Forelimb muscle (tissue), 1 donor: ENCODE measurements at places on chromosomes 5 and 9.
A peak's percentile ranks its signal among the peaks of the same experiment; 100 is the strongest.

- no peak for DNase-seq
Measured at GRCh38 chr5:10645146-10645545, 81.3 kb downstream of the ANKRD33B start.

DNA sequence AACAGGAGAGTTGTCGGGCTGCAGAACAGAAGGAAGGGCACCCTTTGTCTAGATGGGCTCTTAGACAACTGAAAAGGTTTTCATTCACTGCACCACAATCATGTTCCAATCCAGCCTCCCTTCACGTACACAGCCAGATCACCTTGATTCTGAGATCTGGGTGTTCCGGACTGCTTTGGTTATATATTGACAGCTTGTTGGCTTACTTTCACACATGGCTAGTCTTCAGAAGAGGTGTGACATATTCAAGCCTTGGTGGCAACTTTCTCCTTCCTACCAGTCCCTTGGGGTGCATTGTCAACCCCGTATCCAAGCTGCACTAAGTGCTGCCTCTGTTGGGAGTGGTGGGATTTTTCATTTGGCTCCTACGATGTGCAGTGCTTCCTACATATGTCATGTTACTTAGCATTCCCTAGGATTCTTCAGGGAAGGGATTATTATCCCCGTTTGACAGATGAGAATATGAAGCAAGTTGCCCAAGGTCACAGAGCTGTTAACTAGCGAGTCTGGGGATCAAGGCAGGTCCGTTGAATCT lies 100.6 kb downstream of the LIFR start:
- no peak for DNase-seq

- DNase-seq: no peak
Measured at GRCh38 chr5:135880801-135881200, 14.8 kb downstream of the IL9 start.

DNA sequence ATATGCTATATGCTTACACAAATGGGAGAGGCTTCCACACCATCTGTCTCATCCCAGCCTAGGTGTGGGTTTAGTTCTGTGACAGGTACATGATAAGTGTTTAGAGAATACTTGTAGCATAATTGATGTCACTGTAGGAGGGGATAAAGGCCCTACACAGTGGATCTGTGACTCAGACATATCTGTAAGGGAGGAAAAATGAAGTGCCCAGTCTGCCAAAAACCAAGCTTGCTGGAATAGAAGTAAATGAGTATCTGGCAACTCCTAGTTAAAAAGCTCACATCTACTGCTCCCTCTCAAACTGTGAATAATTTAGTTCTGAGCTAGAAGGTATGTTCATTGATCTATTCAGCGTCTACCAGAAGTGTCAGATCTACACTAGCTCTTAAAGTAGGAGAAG lies 38.9 kb upstream of the FAM174A start:
- no peak for DNase-seq

DNA sequence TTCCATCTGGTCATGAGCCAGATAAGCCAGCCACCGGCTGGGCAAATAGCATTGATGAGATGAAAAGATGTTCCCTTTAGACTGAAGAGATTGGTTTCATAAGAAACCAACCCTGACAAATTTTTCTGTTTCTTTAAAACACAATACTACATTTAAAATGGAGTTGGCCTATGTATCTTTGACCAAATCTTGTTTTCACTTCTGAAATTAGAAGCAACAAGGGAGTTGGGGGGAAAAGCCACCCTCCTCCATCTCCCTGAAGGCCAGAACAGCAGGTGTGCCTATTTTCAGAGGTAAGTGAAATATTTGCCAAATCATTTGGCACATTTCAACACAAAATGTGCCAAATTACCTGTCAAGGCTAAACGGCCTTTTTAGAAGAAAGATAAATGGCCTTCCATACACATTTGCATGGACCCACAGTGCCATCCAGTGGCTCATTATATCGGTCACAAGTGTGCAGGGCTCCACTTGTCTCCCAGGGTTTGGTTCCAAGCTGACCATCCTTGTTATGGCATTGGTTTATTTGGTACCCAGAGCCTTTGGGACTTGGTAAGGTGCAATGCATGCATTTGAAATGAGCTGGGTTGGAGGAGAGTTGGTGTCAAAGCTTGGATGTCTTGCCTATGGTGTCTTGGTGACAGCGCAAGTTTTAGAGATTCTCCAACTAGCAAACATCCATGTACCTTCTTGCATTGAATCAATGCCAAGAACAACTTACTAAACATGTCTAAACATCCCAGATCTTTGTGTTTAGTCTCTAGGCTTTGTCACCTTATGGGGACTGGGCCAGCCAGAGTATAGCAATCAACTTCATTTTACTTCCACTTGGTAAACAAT lies 372.0 kb upstream of the KIF2A start:
- DNase-seq: peak; percentile 1

- DNase-seq: no peak
Measured at GRCh38 chr9:8261737-8262136, 462.2 kb upstream of the DMAC1 start.

- DNase-seq: no peak
Measured at GRCh38 chr9:91775011-91775707, 174.9 kb downstream of the ROR2 start.

DNA sequence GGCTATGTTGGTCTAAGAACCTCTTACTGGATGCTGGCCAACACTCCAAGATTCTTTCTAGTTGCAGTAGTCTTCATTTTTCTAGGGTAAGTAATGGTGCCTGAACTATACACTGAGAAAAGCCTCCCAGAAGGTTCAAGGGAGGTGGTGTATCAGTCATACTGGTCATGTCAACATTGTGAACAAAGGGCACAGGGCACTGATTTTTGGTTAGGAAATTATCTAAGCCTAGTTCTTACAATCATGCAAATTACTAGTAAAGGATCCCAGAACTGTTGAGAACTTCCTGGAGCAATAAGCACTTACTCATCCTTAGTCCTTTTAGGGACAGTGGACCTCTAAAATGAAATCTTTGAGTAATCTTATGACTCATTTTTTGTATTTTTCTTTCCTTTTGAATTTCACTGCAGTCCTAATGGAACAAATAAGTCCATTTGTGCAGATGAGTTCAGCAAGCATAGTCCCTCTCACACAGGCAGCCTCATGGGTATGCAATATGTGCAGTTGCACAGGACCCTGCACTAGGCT lies 21.1 kb upstream of the CDC42SE2 start:
- no peak for DNase-seq

GRCh38 chr5:115601701-115602590 lies at the start of gene TICAM2:
Gene TICAM2, minus strand, starts transcription at chr5:115602479. Its CDS starts 21,223 bp downstream, at chr5:115581256.
- peak; percentile 52 for DNase-seq

DNA sequence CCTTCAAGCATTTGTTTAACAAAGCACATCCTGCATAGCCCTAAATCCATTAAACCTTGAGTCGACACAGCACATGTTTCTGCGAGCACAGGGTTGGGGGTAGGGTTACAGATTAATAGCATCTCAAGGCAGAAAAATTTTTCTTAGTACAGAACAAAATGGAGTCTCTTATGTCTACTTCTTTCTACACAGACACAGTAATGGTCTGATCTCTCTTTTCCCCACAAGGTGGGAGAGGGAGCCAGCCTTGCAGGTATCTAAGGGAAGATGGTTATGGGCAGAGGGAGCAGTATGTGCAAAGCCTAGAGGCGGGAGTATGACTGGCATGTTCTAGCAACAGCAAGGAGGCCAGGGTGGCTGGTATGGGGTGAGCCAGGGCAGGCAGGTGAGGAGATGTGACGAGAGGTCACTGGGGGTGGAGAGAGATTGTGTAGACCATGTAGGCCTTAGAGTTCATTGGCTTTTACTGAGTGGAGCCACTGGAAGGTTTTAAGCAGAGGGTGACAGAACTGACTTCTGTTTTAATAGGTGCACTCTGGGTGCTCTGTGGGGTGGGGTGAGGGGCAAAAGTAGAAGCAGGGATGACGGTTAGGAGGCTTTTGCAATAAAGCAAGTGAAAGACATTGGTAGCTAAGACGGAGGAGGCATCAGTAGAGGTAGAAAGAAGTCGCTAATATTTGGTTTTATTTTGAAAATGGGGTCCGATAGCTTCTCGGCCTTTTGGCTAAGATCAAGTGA lies 5.1 kb upstream of the RPS14 start:
- no peak for DNase-seq

DNA sequence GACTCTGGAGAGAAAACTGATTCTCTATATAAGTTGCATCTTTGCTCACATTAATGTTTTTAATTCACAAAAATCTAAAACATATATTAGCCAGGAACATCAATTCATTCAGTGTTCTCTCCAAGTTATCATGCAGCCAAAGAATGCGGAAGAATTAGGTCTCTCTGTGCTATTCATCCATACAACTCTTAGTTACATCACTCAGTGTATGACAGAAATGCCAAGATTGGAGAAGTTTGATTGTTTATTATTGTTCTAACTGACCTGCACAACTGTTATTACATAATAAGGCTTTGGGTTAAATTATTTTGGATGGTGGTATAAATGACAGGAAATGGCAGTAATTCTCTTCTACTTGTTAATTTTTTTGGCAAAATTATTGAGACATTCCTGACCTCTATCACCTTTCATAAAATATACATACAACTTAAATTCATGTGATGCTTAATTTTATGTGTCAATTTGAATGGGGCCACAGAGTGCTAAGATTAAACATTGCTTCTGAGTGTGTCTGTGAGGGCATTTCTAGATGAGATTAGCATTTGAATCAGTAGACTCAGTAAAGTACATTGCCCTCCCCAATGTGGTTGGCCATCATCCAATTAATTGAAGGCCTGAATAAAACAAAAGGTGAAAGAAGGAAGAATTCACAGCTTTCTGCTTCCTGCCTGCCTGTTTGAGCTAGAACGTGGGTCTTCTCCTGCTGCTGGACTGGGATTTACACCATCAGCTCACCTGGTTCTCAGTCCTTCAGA lies 70.2 kb downstream of the NR2F1-AS1 start:
- DNase-seq: no peak

- DNase-seq: no peak
Measured at GRCh38 chr9:4424891-4425290, 65.4 kb upstream of the SLC1A1 start.

GRCh38 chr9:134333234-134333873 lies 7.1 kb downstream of the RXRA start:
- DNase-seq: no peak

- no peak for DNase-seq
Measured at GRCh38 chr9:136667940-136668760, 5.4 kb downstream of the EGFL7 start.

DNA sequence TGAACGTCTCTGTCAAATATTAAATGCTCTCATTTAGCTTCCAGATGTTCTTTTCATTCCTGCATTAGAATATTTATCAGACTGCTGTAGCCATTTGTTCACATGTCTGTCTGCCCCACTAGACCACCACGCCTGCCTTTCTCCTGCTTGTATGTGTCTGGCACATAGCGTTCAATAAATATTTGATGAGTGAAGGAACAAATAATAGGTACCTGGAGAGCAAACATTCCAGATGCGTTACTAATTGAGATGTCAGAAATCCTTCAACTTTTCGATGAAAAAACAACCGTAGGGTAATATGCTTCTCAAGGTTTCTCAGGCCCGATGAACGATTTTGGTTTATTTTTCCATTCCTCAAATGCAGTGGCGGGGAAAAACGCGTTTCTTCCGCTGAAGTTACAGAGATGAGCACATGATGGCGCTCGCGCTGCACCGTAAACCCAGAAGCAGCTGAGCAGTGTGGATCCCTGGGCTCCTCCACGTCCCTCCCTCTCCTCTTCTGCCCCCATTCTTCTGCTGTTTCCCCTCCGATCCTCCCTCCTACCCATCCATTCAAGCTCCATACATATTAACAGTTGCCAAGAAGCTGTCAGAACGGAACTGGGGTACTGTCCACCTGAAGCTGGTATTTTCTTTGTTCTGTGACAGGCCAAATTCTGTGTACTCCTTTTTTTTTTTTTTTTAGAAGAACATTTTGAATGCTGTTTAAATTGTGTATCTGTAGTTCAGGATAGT lies 245.4 kb downstream of the MPDZ start:
- DNase-seq: peak; percentile 67

GRCh38 chr9:108269371-108269770 lies 586.4 kb downstream of the ACTL7B start:
- no peak for DNase-seq

- DNase-seq: no peak
Measured at GRCh38 chr9:123960965-123961364, 31.0 kb upstream of the DENND1A start.

DNA sequence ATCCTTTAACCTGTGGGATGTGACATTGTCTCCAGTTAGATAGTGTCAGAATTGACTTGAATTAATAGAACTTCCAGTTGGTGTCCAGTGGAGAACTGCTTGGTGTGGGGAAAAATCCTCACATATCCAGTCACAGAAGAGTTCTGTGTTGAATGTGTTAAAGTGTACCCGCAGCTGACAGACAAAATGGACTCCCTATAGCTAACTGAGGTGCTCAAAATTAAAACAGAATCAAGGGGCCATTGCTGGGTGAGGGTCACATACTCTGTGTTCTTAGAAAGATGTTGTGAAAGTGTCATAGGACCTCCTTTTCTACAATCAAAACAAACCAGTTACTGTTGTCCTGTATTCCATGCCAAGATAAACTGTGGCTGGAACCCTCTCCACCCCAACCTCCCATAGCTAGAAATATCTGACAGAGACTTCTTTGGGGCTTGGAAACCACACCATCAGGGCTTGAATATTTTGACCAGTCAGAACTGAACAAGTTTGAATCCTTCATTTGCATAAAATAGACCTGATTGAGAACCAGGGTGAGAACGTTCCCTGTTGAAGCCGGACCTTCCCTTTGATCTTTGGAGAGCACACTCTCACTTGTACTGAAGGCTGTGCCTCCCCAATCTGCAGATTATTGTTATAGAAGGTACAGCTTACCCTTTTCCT lies 164.0 kb upstream of the ZNF608 start:
- no peak for DNase-seq

- no peak for DNase-seq
Measured at GRCh38 chr9:127905004-127905728, 5.8 kb upstream of the ST6GALNAC6 start.

DNA sequence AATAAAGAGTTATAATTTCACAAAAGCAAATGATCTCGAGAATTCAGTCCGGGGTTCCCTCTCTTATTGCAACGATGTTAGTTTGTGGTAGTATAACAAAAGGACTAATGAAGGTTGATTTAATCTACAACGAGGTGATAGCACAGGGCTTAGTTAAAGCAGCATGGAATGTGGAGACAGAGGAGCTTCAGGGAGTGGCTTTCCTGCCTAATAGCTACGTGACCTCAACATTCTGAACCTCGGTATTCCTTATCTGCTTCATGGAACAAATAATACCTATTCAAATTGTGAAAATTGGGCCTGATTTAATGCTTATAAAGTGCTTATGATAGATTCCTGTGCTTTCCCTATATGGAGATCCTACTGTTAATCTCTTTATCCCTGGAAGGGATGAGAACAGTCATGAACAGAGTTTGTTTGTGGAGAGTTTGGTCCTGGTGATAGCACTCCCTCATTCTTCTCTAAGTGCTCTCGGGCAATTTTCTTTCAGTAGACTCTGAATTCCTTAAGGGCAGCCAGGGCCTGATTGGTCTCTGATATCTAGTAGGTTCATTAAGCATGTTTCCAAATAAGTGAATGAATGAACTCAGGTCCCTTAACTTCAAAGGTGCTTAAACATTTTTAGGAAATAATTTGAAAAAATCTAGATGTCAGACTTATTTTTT lies 104.1 kb upstream of the TUT7 start:
- no peak for DNase-seq

DNA sequence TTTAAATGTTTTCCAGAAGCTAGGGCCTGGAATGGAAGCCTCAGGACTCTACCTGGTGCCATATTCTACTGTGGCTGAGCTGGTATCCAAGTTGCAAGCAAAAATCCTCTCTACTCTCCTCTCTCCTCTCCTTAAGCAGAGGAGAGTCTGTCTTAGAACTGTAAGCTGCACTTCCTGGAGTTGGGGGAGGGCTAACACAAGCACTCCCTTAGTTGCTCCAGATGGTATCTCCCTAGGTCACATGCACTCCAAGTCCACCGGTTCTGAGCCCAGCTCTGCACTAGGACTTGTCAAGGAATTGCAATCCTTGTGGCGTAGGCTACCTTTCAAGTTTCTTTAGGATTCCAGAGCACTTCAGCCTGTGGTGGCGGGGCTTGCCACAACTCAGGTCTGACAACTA lies 513.9 kb upstream of the RGMB start:
- DNase-seq: no peak
